Stimulated activated CD4-positive, alpha-beta T cell treated with anti-CD3 and anti-CD28 coated beads, Interleukin-1b, Interleukin-23, amount 100 ng/mL, for 48 hours (primary cell): ENCODE measurements at places on chromosomes 6 and 20.

DNA sequence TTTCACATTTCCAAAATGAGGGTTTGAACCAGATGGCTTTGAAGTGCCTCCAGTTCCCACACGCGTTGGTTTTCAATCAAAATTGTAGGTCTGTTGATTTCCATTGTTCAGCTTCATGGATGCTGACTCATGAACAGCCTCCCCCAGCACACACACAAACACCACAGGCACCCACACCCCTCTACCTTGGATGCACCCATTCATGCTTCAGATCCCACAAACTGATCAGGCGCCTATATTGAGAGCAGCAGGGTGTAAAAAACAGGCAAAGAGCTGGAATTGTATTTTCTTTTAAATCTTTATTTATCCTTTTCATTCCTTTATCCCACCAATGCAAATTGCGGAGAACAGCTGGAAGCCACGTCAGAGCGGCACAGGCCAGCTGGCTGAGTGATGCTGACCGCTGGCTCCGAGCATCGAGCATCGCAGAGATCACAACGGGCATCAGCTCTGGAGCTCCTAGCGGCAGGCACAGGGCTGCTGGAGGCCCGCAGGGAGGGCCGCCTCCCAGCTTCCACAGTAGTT, 29.3 kb upstream of the TBC1D7 start:
- no peak for DNase-seq

- no peak for DNase-seq
Observed at GRCh38 chr6:109449795-109450673, 5.5 kb downstream of the MICAL1 start.

- DNase-seq = no peak
Observed at GRCh38 chr20:64053841-64054661, 4.6 kb upstream of the SOX18 start.

- no peak for DNase-seq
Observed at GRCh38 chr6:11194356-11195218, 37.9 kb downstream of the NEDD9 start.
